Stimulated activated CD8-positive, alpha-beta memory T cell treated with anti-CD3 and anti-CD28 coated beads, Interleukin-7, amount 100 ng/mL, for 1 hour (primary cell): ENCODE measurements at places on chromosomes 5 and 9.

GRCh38 chr9:127059030-127059429 is 63.4 kb downstream of the ANGPTL2 start:
- DNase-seq = no peak

GRCh38 chr5:141560151-141560550 is 58.6 kb downstream of the DIAPH1 start:
- no peak for DNase-seq

GRCh38 chr5:115452536-115453235 is 91.9 kb downstream of the FEM1C start:
- DNase-seq = no peak

GRCh38 chr9:108631496-108632285 is 224.1 kb downstream of the ACTL7B start:
- no peak for DNase-seq
